ENCODE measurements at places on chromosomes 3 and 15.

DNA sequence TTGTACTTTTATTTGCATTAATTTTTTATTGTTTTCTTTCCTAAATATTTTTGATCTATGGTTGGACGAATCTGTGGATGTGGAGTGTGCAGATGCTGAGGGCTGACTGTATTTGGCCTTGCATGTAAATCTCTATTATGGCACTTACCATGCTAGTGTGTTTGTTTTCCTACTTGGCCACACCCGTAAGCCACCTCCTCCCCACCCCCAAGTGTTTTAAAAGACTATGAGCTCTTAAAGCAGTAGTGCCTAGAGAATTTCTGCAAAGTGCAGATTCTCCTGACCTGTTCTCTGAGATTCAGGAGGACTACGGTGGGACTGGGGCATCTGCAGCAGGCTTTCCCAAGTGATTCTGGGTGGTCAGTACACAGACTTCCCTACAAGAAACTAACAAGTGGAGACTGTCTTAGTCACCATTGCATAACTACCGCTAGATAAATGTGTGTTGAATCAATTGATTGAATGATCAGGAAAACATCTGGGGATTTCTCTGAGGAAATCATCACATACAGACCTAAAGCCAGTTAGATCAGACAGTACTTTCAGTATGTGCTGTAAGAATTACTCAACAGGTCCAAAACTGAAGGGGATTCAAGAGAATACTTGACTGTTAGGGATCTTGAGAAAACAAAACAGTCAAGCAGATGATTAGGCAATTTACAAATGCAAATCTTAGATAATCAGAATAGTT is 6.2 kb upstream of the TIPARP start:
- no peak for DNase-seq

GRCh38 chr3:113825090-113825489 is 13.5 kb upstream of the GRAMD1C start:
- no peak for DNase-seq

- DNase-seq, result no peak
These were observed 357.1 kb downstream of the ZPLD1 start for GRCh38 chr3:102791641-102792589.

DNA sequence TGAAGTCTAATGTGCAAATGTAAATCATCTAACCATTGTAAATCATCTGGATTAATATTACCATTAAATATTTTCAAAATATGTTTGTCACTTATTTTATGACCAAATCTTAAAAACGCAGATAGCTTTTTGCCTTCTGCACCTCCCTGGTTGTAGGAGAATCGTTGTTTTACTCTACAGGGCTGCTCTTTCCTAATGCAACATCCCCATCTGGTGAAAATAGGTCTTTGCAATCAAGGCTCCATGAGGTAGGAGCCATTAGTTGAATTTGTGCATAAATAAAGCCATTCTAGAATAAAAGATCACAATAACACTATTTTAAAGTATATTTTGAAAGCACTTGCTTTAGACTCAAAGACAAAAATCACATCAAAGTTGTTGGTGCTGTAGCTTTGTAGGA is 535.6 kb upstream of the AGTR1 start:
- DNase-seq, result no peak
